ENCODE measurements at places on chromosomes 5 and 9.

DNA sequence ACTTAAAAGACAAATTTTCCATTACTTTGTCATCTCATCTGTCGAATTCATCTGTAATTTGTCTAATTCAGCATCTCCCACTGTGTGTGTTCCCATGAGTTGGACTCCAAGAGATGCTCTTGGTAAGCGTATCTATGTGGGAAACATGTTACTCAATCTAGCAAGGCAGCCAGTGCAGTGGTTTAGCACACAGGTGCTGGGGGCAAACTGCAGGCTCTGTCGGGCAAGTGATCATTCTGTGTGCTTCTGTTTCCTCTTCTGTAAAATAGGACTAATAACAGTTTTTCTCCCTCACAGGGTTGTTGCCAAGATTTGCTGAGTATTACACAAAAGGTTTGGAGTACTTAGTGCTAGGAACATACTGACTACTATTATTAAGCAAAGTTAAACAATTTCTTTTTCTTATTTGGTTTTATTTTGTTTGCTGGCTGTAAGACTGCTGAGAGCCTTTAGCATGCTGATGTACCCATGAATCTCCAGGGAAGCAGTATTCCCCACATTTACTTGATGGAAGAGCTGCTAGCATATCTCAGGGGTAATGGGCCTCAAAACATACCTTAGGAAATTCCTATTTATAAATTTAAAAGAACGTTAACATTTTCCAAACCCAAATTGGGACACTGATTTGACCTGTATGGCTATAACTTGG lies 709 bp upstream of the GAPT start:
- peak; percentile 7 for DNase-seq

DNA sequence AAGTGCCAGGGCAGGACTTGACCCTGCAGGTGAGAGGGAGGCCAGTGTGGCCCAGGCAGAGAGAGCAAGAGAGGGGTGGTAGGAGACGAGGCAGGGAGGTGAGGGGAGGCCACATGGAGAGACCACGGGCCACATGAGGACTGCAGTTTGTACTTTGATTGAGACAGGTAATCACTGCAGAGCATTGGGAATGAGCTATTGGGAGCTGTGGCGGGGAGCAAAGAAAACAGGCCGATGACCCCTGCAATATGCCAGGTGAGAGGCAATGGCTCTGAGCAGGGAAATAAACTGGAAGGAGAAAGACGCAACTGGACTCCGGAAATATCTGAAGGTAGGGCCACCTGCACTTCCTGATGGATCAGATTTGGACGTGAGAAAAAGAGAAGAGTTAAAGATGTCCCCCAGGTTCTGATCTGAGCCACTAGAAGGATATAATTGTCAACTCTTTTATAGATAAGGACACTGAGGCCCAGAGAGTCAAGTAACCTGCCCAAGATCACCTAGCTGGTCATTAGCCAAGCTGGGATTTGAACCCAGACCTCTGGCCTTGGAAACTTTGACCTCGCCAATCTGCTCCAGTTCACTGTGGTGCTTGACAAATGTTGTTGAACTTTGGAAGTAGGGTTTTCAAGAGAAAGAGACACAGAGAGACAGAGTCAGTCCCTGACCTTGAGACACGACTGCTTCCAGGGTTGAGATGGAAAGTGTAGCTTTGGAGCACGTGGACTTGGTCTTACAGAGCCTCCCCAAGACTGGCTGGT lies 42.3 kb downstream of the DUSP1 start:
- DNase-seq, result no peak

GRCh38 chr9:107024193-107024592 lies 161.2 kb downstream of the ZNF462 start:
- DNase-seq, result no peak

DNA sequence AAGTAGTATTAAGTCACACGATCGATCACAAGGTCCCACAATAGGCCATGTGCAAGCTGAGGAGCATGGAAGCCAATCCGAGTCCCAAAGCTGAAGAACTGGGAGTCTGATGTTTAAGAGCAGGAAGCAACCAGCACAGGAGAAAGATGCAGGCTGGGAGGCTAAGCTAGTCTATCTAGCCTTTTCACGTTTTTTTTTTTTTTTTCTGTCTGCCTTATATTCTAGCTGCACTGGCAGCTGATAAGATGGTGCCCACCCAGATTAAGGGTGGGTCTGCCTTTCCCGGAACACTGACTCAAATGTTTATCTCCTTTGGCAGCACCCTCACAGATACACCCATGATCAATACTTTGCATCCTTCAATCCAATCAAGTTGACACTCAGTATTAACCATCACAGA lies 6.5 kb downstream of the PPIP5K2 start:
- DNase-seq, result no peak

- DNase-seq, result no peak
Measured at GRCh38 chr5:125390326-125390725, 643.9 kb upstream of the ZNF608 start.

DNA sequence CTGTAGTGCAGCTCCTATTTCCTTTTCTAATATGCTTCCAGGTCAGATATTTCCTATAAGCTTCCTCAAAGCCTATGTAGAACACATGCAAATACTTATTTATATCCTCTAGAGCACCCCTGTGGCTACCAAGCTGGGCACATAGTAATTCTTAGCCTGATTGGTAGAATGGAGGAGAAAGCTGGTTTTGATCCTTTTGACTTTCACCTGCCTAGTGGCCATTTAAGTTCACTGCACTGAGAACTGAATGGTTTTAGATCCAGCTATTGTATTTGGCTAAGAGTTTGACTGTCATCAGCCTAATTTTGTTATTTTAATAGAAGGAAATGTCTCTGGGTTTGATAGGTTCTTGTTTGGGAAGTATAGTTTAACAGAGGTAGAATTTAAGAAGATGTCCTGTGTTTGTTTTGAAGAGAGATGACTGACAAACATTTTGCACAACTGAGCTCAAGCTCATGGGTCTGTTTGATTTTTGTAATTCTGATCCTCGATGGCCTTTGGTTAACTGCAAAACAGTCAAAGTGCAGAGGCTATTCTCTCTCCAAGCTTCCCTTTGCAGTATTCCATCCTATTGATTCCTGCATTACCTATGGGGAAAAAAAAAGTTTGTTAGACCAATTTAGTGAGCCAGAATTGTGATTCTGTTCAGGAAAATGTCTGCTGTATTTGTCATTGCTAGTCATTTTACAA lies 85.4 kb downstream of the KCNN2 start:
- no peak for DNase-seq

DNA sequence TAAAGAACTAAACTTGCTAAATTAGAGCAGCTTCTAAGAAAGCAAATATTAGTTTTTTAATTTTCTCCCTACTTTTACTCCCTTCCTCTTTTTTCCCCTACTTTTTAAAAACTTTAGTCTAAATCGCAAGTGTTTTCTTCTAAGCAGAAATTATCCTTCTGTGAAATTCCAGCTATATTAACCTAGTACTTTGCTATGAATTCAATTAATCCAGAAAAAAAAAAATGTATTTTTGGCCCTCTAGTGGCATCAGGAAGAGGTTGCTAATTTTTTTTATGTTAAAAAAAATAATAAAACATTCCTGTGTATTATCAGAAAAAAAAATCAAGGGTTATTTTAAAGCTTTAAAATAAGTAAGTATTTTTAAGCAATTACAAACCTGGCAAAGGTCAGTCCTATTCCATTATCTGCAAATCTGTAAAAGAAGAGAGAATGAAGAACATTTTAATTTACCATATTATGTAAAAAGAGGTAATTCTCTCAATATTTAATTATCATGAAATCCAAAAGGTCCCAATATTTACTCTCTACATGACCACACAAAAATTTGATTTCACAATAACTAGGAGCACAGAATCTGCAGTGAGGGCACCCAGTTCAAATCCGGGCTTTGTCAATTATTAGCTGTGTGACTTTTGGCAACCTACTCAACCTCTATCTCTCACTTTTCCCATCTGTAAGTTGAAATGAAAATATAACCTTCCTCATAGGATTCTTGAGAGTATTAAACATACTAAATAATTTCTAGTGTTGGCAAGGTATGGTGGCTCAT lies 52.0 kb downstream of the CEMIP2 start:
- DNase-seq, result no peak

DNA sequence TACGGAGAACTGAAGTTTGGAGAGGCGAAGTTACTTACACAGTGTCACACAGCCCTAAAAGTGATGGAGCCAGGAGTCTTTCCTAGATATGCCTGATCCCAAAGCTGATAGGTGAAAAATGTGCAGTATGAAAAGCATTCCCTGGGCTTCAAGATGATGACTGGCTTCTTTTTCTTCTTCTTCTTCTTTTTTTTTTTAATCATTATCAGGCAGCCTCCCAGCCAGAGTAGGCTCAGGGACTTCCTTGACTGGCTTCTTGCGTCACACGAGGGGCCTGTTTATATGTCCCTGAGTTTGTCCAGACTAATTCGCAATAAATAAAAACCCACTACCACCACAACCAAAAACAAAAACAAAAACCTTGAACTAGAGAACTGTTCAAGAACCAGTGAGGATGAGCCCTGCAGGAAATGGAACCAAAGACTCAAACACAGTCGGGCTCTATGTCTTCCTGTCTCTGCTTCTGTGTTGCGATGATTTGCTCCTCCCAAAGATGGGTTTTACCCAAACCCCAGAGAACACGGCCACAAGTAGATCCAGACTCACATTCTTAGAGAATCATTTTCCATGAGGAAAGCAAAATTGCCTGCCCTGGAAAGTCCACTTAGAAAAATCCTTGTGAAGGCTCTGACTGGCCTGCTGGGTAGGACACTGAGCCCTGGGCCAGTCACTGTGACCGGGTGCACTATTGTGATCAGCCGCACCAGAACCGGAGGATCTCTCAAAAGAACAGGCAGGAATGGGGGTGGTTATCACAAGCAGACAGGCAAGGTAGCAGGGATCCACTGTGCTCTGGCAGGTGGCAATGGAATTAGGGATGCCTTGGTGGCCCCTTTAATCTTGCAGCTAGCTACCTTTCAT lies 38.0 kb upstream of the ADAM19 start:
- DNase-seq, result no peak

DNA sequence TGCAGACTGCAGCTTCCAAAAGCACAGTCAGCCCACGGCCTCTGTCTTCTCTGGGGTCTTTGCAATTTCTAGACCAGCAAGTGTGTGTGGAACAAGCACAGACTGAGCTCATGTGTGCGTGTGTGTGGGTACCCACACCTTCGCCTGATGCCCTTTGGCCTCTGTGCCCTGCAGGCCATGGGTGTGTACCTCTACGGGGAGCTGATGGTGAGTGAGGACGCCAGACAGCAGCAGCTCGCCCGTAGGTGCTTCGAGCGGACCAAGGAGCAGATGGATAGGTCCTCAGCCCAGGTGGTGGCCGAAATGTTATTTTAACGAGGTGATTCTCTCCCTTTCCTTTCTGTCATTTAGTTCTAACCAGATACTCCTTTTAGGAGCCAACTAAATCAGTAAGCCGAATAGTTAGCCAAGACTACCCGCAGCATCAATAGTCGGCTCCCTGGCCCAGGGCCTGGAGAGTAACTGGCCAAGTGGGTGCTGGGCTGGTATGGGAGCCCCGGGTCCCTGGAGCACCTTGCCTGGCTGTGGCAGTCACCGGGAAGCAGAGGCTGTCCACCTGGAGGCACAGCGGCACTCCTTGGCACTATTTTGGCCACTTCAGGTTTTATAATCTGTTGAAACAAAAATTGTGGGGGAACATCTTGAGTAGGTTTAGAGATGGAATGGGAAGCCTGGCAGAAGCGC lies 235.0 kb downstream of the FANCC start:
- DNase-seq, result no peak

- DNase-seq, result no peak
Measured at GRCh38 chr9:105243015-105243686, 1.3 kb upstream of the SLC44A1 start.

DNA sequence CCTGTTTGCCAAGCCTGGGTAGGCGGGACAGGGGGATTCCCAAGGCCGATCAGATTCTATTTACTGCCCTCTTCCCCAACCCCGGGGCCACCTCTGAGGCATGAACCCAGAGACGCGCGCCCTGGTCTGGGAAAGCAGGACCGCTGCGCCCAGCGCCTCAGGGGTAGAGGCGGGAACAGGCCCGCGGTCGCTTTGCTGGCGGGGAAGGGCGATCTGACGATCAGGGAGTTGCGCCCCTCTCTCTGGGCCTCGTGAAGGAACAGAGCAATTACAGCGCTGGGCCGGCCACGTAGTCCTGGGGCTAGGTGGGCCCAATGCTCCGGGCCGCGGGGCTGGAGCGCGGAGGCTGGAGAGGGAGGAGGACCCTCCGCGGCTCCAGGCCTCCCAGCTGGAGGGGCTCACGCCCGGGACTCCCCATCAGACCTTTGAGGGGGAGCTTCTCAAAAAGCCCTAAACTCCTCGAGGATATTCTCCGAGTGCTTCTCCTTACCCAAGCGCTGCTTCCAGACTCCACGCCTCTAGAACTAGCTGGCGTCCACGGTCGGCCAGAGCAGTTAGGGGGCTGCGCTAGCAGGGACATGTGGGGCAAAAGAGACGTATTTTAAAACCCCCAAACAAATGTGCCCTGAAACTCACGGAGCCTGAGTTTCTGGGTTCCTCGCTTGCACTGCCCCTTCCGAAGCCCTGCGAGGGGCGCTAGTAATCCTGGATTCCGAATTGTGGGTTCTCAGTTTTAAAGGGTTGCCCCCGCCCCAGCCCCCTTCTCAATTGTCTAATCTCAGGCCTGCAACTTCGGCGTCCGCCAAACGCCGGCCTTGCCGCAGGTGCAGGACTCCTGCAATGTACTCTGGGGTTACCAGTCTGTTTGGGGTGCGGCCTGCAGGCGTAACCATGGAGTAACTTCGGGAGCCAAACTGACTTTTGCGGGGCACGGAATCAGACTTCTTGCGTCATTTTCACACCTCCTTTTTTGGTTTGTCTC lies 57.6 kb downstream of the TMEM174 start:
- no peak for DNase-seq

DNA sequence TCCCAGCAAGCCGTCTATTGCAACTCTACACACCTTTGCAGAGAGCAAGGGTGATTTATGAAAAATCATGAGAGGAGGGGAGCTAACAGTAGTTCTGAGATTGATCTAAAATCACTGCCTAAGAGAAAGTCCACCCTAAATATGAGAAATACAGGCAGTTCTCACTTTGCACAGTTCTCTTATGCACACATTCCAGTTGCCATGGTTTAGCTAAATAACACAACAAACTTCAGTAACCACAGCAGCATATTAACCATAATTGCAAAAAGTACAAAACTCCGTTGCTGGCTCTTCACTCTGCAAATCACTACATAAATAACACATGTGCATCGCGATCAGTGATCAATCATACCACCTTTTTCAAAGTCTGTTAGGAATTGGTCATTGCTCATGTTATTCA lies 31.1 kb downstream of the PGGT1B start:
- DNase-seq, result no peak

DNA sequence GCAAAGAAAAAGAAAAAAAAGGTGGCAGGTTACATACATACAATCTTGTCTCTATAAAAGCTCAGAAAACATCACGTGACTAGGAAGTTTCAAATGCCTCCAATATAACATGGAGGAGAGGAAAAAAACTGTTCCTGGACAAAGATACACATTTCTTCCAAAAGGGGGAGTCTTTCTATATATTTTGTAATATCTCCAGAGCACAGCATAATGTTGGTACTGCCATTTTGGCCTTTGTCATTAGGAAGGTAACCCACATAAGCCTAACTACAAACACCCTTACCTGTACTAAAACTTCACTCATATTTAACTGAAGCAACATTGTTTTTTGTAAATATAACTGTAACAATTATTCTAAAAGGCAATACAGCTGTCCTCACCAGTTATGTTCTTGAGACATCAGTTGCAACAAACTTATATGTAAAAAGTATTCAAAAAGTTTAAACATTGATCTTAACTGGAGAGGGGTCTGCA lies 1.2 kb upstream of the BTF3 start:
- no peak for DNase-seq

Data from Ammon's horn (tissue), 1 donor.